ENCODE measurements at places on chromosomes 12 and 14. TPM values are rescaled to one million over a fixed set of nuclear protein-coding genes. Genes with fewer than 3 reads are reported as not detected.

GRCh38 chr14:54535646-54536045, 25.9 kb downstream of the CGRRF1 start:
- no peak for DNase-seq

GRCh38 chr14:33918256-33918655, 32.6 kb downstream of the EGLN3 start:
- no peak for DNase-seq

KRT5 gene
- not detected for total RNA-seq

DNA sequence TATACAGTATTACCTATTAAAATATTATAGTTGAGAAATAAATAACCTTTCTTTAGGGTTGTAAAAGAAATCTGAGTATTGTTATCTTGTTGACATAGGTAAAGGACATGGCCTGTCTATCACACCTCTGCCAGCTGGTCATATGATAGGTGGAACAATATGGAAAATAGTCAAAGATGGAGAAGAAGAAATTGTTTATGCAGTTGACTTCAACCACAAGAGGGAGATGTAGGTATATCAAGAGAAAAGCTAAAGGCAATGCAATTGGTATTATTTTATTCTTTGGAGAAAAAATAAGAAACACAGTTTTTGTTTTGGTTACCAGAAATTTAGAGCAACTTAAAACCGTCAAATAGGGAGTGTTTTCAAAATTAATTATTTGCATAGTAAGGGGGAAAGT, 13.5 kb downstream of the CPSF2 start:
- no peak for DNase-seq

NEK9 gene
- 116 TPM for total RNA-seq

GRCh38 chr12:63042646-63043045, 107.7 kb upstream of the PPM1H start:
- DNase-seq: no peak

GRCh38 chr12:120121766-120122293, 5.3 kb upstream of the RAB35 start:
- DNase-seq: no peak

GRCh38 chr14:73263606-73264005, 26.3 kb downstream of the PAPLN start:
- no peak for DNase-seq

TAS2R42 gene
- total RNA-seq: not detected

- no peak for DNase-seq
These were observed 220.9 kb downstream of the PRKD1 start for GRCh38 chr14:29706700-29707099.

DNA sequence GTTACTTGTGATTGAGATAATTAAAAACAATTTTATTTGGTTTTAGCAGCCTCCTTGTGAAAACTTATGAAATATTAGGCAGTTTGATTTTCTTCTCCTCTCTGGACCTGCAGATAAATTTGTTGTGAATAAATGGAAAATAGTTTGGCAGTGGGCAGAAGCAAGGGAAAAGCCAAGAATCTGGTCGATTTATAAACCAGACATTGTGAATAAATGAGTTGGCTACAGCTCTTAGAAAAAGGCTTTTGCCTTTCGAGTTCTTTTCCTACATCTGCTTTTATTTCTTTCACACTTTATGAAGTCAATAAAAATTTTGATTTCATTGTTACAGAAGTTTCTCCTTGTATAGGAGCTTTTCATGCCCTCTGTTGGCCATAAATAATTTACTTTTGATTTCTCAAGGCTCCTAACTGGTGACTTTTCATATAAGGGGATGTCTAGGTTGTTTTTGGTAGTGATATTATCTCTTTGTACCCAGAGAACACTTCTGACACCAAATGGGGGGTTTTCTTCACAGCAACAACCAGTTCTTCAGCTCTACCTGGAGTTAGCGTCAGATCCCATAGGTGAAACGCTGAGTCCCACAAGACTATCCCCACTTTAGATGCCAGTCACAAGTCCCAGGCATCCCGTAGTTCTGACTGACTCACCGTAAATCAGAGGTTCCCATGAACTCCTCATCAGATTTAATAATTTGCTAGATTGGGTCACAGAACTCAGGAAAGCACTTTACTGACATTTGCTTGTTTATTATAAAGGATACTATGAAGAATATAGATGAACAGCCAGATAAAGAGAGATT, 136.5 kb upstream of the DNM1L start:
- DNase-seq: no peak

DNA sequence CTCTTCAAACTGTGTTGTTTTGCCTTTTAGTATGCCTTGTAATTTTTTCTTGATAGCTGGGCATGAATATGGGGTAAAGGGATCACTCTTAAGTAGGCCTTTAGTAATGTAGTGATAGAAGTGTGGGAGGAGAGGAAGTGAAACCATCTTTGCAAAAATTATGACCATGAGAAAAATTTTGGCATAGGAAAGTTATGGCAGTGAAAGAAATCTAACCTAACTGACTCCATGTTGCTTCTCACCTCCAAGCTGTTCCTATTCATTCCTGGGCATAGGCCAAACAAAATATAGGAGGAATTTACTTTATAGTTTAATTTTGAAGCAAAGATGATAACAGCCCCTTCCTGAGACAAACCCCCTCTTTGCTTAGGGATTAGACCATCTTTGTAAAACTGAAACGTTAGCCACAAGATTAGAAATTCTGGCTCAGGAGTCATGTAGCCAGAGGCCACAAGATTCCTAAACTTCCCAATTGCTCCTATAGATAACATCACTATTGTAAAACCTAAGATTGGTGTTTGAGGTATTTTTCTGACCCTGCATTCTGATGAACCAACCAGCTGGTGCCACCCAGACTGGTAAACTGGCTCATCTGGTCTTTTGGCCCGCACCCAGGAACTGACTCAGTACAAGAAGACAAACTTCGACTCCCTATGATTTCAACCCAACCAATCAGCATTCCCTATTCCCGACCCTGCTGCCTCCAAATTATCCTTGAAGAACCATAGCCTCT, 45.8 kb downstream of the CRADD start:
- no peak for DNase-seq

KRT82 gene
- total RNA-seq: not detected

SIX6 gene
- total RNA-seq: 0.28 TPM

- DNase-seq: peak; percentile 85
These were observed at the start of gene ALDH2 for GRCh38 chr12:111766608-111767361. TSS of gene ALDH2 (plus strand) at chr12:111766933. CDS start at chr12:111766983, 50 bp downstream.

CAPZA3 gene
- not detected for total RNA-seq

- no peak for DNase-seq
These were observed 1.2 kb downstream of the KCNK10 start for GRCh38 chr14:88321692-88322503.

GRCh38 chr12:85310456-85311076, 30.5 kb downstream of the ALX1 start:
- DNase-seq: no peak

HOXC5 gene
- total RNA-seq: 1.4 TPM

GRCh38 chr12:112891093-112892024, 15.4 kb upstream of the OAS1 start:
- peak; percentile 39 for DNase-seq

GRCh38 chr12:65536876-65537681, 258.6 kb downstream of the MSRB3 start:
- DNase-seq: no peak
